CD4-positive, alpha-beta T cell treated with Interleukin-17A for 4 hours (primary cell): ENCODE measurements at places on chromosomes 4 and X.

DNA sequence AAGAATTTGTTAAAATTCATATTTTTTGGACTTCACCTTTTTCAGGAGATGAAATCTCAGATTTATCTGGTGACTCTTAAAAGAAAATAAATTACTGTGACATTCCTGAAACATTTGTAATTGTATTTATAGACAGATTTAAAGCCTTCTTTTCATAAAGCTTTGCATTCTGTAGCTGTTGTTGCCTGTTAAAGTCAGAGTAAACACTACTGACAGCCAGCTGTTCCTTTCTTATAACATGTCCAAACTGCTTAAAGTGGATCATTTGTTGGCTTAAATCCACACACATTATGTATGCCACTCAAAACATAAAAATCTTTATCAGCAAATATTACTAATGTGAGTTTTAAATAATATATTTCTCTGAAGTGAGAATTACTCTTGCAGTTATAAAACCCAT lies 157.5 kb downstream of the TECRL start:
- DNase-seq = no peak

GRCh38 chr4:88937081-88937480 lies 119.9 kb downstream of the FAM13A start:
- no peak for DNase-seq

GRCh38 chr4:98452091-98452490 lies 190.9 kb downstream of the RAP1GDS1 start:
- DNase-seq = no peak

DNA sequence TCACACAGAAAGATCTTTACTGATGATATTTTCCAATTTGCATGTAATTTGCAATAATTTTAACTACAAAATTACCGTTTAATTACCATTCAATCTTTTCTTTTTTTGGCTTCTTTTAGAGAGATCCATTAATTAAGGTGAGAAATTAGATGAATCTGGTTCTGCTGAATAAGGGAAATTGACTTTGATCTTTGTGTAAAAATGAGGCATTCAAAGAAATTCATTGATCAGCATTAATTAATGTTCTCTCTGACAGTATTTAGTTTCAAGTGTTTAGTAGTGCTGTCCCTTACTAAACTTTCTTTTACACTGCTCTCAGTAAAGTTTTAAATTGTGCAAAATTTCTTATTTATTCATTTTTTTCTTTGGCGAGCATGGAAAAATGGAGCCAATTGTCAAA lies 97.2 kb upstream of the KCTD8 start:
- no peak for DNase-seq

DNA sequence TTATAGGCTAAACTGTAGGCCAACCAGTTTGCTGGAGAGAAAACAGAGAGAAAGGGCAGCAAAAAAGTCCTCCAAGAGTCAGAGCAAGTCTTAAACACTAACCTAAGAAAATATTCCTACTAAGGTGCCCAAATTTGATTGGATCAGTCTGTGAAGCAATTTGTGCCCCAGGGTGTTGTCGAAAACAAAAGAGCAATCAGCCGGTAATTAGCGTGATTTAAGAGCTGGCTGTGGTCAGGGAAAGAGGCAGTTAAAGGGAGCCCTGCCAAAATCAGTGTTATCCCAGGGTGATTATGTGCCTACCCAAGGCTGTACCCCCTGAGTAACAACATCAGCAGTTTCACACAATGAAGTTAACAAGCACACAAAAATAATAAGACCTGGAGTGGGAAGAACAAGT lies 6.4 kb upstream of the BRWD3 start:
- DNase-seq = no peak

DNA sequence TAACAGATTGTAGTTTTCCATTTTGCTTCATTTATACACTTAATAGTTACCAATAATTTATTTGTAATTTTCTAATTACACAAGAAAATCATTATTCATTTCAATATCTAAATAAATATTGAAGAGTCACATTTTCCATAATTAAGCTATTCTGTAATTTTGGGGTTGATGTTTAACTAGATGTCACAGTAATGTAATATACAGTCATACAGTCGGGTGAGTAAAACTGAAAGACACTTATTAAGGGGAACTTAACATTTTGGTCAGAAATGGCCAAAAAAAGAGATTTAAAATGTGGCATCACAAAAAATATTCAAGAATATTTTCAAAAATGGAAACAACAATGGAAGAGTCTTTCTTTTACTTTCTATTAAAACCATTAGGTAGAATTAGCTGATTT lies 1080.3 kb downstream of the ARAP2 start:
- no peak for DNase-seq

DNA sequence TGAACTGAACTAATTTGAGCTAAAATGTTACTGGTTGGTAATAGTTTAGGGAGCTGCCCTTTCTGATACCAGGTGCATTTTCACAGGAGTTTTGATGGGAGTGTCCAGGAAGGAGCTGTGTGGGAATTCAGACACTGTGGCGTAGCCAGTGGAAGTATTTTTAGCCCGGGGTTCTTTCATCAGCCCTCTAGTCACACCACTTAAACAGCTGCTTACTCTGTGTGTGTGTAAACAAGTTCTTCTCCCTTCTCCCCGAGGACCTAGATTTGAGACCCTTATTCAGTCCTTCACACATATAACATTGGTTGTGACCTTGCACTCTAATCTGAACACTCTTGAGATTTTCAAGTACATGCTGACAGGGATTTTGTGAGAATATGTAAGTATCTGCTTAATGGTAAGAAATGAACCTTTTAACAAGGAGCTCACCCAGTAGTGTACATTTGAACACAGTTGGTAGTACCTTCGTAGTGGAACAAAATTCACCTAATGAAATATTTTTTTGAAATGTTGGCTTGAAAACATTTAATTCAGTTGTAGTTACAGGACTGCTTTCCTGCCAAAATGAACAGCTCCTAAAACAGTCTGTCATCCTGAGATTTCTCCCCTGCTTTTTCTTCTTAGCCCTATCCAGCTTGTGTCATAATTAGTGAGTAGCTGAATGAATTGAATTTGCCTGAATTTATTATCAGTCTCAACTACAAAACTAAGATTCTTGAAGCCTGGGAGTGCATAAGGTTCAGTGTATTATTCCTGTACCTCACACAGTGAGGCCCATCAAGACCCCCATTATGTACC lies 61.8 kb downstream of the BMPR1B start:
- DNase-seq = no peak

DNA sequence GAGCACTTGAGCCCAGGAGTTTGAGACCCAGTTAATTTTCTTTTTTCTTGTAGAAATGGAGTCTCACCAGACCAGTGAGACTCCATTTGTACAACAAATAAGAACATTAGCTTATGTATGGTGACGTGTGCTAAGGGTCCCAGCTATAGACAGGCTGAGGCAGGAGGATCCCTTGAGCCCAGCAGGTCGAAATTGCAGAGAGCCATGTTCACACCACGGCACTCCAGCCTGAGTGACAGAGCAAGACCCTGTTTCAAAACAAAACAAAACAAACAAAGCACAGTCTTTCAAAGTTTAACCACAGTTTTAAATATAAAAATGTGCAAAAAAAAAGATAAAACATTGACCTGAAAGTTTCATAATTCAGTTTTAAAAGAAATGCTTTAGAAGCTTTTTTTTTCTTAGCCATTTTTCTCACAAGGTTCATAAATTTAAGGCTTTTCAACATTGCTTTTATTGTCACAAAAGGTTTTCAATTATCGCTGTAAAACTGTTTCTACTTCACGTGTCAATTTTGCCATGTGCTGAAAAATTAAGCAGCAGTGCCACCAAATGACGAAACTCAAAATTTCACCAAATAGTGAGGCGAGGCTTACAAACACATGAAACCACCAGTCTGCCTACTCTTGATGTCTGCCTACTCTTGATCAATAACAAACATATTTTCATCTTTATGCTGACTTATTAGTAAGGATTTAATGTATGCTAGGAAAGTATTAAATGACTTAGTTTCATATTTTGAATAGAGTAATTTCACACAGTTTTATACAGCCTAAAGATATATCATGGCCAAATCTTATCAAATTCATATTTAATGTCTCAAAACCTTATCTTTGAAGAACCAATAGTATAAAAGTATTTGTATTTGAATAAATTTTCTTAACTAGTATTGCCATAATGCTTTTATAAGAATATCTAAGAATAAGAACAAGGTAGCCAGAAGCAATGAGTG lies 126.3 kb downstream of the NEK1 start:
- peak; percentile 13 for DNase-seq
